Stimulated activated CD8-positive, alpha-beta memory T cell treated with anti-CD3 and anti-CD28 coated beads, Interleukin-4, amount 100 ng/mL, for 24 hours (primary cell): ENCODE measurements at places on chromosomes 11 and 22.
A peak's percentile ranks its signal among the peaks of the same experiment; 100 is the strongest.

DNA sequence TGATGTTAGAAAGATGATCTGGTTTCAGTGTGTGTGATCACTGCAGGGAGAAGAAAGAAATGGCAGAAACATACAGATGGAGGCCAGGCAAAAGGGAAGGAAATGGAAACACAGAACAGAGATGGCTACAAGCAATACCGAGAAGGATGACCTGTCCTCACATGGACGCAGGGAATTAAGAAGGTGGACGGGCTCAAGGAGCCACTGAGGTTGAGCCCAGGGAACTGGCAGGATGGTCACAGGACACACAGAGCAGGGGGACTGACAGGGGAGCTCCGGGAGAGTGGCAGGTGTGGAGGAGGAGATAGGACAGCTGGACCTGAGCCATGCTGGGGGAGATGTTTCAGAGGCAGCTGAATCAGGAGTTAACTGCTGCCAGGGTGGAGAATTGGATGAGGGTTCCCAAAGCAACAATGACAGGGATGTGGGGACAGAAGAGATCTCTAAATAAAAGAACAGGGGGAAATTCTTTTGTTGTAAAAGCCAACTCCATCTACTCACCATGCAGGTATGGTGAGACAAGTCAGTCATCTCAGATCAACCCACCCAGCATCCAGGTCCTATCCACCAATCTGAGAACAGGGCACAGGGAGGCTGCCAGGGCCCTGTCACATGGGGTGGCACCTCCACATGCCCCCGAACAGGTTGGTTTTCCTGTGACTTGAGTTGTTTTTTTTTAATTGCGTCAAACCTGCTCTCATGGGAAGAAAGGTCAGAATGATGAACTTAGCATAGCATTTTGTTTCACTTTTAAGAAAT is 26.3 kb downstream of the KLHL22 start:
- no peak for DNase-seq

GRCh38 chr11:127252321-127252720 is 251.8 kb upstream of the KIRREL3 start:
- DNase-seq = no peak

DNA sequence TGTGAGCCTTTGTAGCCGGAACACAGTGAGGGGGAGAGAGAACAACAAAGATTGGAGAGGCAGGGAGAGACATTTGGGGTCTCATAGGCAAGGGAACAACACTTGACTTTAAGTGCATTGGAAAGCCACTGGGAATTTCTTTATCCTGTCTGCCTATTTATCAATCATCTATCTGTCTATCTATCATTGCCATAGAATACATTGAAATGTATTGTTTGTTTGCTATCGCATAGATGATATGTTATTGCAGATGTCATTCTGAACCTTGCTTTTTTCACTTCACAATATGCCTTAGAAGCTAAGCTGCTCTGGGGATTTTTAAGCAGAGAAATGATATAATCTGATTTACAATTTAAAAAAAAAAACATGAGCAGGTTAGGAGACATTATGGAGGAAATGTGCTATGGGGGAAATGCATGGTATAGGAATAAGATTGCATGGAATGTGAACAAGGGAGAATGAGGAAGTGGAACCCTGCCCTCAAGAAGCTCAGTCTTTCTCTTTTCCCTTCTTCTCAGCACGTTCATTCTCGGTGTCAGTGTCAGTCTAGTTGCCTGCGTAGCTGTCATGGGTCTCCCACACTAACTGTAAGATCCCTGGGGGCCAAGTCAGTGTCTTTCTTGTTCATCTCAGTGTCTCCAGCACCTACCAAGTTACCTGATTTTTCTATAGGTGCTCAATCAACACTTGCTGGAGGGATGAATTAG is 158.7 kb upstream of the ARHGAP20 start:
- no peak for DNase-seq

DNA sequence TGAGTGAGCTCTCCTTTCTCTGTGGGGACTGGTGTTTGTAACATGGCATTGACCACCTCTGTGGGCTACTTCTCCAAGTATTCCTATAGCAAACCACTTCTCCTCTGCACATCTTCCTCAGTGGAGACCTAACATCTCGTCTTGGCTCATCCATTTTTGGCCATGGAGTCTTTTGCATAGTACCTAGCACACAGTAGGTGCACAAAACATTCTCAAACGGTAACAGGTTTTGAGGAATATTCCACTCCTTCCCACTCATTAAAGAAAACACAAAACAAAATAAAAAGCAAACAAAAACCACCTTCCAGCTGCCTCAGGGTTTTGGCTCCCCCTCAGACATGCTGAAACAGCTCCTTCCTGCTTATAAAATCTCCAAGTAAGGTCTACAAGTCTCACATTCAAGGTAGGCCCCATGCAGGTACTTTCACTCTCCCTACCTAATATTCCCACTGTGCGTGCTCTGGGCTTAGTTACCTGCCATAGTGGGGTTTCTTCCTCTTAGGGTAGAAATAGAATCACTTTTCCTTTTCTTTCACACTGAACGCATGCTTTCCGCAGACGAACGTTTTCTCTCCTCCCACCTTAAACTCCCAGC is 132.4 kb downstream of the RBFOX2 start:
- no peak for DNase-seq

DNA sequence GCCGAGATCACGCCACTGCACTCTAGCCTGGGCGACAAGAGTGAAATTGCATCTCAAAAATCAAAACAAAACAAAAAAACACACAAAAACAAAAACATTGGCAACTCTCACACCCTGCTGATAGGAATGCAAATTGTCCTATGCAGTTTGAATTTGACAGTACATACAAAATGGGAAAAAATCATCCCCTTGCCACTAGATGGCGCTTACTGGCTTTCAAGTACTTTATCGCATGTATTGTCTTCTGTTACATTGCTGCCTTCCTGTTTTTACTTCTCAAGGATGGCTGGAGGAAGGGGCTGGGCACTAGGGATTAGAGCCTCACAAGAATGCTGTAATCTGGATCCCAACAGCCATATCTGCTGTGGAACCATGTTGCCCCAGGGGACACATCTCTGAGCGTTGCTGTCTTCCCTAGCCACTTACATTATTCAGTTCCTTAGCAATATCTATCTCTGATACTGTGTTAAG is 59.4 kb upstream of the A4GALT start:
- peak; percentile 7 for DNase-seq

- no peak for DNase-seq
Observed at GRCh38 chr11:72240461-72241290, 3.3 kb downstream of the PHOX2A start.

DNA sequence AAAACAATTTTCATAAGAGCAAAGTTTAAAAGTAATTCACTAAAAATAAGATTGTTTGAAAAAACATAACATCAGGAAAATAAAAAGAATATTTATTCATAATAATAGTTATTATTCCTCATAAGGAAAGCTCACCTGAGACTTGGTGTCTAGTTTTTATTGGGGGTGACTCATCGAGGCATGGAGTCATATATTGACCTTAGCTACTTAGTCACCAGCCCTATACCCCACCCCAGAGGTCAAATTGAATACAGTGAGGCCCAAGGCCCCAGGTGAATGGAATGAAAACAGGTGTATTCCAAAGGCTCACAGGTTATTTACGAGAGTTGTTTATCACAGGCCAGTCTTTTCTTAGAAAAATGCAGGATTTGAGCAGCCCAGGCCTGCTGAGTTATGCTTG is 36.9 kb downstream of the CNTF start:
- DNase-seq = no peak

DNA sequence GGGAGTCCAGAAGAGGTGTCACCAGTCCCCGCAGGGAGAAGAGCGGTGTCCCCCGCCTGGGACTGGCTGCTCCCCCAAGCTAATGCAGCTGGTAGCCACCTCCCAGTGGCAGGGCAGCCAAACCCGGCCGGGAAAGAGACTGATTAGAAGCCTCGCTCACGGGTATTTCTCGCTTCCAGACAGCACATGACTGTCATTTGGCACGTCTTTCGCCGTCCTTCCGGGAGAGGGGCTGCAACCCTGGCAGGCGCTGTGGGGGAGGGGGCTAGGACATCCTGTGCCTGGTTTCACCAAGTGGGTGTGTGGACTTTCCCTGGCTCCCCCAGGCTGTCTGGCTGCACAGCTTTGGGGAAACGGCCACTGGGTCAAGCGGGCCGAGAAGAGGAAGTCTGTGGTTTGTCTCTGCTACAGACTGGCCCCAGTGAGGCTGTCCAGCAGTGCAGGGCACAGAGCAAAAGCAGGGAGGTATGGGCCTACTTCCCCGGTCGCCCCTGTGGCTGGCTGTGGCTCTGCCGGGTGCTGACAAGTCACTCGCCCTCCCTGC is 3.8 kb downstream of the CD81 start:
- DNase-seq = no peak
